ENCODE measurements at places on chromosomes 2 and 18.

DNA sequence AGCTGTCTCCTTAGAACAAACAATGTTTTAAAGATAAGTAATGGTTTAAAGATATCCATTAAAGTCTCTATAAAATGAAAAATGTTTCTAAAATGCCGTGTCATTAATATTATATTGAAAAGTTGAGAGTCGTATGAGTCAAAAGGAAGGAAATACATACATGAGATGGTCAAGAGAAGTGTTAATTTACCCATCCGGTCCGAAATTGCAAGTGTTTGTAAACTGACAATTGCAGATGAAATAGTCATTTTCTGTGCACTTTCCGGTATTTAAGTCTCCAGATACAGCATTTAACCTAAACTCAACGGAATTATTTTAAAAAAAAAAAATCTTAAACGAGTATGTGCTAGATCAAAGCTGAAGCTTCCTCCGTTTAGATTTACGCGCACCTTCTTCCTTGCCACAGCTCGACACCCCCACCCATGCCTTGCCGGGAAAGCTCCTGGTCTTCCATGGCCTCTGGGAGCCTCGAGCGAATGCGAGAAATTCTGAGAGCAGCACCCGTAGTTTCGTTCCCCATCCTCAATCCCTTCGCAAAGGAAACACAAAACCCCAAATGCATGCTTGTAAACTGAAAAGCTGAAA, 1.8 kb downstream of the DSC3 start:
- no peak for DNase-seq

DNA sequence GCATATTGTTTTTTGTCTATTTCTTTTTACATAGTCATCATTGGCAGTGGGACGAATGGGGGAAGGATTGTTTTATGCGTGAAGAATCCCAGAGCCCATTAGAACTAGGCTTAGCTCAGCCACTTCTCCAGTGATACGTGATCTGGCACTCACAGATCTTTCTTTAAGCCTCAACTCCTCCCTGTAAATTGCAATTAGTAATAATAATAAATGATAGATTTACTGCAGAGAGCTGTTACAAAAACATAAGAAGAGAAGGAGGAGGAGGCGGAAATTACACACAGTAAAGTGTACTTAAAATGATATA, 629.3 kb downstream of the NRXN1 start:
- no peak for DNase-seq

DNA sequence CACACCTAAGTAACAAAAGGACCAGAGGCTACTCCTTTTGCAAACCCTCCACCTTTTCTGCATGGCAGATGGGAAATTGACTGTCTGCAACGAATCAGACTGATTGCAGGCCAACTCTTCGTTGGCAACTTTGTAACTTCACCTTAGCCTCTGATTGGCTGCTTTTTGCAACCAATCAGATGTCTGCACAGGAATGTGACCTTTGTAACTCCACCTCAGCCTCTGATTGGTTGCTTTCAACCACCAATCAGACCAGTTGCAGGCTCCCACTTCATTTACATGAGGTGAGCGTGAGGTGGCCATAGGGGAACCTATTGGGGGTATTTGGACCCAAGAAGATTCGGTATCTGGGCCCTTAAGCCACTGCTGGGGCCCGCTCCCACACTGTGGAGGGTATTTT, 209.0 kb downstream of the EN1 start:
- no peak for DNase-seq

GRCh38 chr2:11155381-11156035, at the start of gene SLC66A3:
TSS of gene SLC66A3 (plus strand) at chr2:11155467. CDS start at chr2:11155547, 80 bp downstream.
- DNase-seq = peak; percentile 87

- no peak for DNase-seq
Measured at GRCh38 chr18:62877411-62878221, 162.3 kb downstream of the PHLPP1 start.

- no peak for DNase-seq
Measured at GRCh38 chr2:148666555-148666954, 22.0 kb downstream of the EPC2 start.

DNA sequence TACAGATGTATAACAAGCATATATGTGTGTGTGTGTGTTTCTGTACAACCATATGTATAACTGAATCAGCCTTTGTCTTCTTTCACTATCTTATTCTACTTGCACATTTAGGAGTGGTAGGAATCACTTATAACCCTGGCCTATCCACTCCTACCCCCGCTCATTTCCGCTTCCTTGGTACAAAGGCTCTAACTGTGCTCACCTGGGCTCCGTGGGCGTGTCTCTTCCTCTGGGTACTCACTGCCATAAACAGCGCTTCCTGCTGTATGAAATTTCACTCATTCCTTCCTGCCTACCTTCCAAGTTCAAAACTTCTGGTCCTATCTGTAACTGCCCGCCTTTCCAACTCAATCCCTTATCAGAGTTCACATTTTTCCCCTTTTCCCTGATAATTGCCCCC, 815.5 kb downstream of the EPHA4 start:
- DNase-seq = no peak

DNA sequence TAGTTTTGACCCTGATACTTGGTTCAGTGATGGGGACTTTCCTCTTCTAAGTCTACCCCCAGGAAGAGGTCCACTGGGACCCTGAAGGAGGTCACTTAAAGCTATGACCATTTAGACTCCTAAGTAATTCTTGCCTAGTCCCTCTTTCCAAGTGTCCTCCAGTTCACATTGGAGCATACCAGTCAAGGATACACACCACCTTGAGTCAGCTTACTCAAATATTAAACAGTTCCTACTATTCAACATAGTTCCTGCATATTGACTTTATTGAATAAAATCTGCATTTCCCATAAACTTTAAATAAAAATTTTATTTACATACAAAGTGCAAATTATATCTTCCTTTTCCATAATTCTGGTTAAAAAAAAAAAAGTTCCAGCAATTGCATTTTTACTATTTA, 36.3 kb downstream of the SLC5A7 start:
- no peak for DNase-seq

GRCh38 chr2:236124182-236124893, 43.8 kb downstream of the GBX2 start:
- DNase-seq = no peak

GRCh38 chr2:85042330-85042729, 71.4 kb downstream of the KCMF1 start:
- no peak for DNase-seq

- no peak for DNase-seq
Measured at GRCh38 chr2:165877565-165878550, 75.7 kb downstream of the TTC21B start.

DNA sequence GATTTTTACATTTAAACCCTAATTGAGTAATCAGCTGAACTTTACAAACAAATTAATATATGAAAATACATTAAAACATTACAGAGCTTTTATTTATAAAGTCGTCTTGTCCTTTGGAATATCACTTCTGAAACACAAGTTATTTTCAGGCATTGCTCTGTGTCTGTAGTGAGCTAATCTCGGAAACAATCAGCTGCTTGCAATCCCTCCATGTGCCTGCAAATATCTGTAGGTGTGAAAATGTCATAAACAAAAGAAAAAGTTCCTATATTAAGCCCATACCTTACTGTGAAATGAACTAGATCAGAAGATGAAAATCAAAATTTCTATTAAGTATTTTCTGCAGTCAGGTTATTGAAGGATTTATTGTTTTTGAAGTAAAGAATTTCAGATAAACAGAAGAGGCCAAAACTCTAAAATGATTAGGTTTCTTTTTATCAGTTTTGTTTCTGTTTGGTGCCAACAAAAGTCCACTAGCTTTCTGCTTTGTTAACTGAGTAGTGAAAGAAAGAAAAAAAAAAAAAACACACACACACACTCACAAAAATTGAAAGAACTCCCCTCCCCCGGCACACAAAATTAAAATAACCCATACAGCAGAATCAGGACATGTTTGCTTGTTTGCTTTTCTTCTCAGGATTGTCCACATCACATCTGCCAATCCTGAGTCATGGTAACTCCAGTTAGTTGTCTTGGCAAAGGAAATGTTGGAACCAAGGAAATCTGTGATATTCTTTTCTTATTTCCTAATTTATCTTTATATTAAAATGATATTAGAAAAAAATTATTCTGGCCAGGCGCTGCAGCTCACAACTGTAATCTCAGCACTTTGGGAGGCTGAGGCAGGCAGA, 627.0 kb upstream of the SLC39A10 start:
- DNase-seq = no peak

GRCh38 chr2:152584301-152584700, 133.0 kb downstream of the PRPF40A start:
- DNase-seq = no peak

DNA sequence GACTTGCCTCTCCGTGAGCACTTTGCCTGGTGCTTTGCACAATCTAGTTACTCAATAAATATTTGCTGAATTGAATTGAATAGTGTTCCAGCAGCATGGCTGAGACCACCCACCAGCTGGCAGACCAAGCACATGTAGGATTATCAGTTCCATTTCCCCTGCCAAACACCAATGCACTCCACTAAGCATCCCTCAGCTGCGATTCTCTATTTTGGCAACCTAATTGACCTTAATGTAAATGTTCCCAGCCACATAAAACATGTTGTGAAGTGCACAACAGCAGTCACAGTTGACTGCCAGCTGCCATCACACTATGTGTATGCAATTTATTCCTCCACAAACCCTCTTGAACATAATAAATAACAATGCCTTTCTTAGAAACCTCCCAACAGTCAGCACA, 1879.4 kb upstream of the PIK3C3 start:
- DNase-seq = no peak

- no peak for DNase-seq
Measured at GRCh38 chr2:196338440-196338839, 167.1 kb upstream of the STK17B start.

GRCh38 chr2:46815121-46815802, 100.3 kb downstream of the MCFD2 start:
- DNase-seq = no peak

GRCh38 chr2:241122376-241123002, 20.4 kb upstream of the MTERF4 start:
- DNase-seq = no peak

- DNase-seq = no peak
Measured at GRCh38 chr18:41128126-41128525, 826.9 kb upstream of the PIK3C3 start.

GRCh38 chr2:158610059-158610458, 153.3 kb downstream of the PKP4 start:
- DNase-seq = no peak

- DNase-seq = no peak
Measured at GRCh38 chr2:167237478-167237877, 349.2 kb downstream of the XIRP2 start.

- DNase-seq = no peak
Measured at GRCh38 chr2:42996528-42996927, 204.1 kb upstream of the HAAO start.

DNA sequence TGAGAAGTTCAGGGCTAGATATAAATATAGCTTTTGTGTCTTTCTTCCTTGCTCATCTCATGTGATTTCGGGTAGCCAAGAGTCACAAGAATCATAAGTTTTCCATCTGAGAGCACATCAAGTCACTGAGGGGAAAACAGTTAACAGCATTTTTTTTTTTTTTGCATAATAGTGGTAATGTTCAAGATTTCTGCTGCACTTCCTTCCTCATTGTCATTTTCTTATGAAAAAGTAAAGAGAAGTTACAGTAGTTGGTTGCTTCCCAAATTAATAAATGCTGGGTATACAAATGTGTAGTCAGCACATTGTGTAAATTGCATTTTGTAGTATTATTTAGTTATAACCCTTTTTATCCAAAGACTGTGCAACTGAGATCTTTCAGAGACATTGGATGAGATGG, 93.6 kb downstream of the ZEB2 start:
- DNase-seq = no peak

DNA sequence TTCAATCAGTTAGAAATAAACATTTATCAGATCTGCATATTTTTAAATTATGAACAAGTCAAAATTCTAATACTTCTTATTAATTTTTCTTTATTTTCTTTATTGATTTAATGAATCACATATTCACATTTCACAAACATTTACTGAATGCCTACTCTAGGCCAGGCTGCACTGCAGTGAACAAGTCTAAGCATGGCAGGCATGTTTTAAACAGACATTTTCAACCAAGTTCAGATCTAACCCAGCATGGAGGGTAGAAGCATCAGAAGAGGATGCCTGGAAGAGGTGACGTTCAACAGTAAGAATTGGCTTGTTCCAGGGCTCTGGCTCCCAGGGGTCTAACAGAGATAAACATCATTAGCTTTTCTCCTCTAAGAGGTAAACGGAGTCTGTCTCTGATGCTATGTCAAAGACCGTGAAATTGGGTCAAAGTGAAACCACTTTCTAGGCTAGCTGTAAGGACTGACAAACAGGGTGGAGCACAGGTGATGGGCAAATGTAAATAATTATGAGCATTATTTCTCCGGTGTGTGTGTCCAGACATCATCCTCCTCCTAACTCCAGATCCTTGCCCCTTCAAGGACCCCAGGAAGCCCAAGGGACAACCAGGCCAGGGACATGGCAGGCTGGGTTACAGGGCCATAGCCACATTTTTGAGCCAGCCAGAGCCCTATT, 50.6 kb downstream of the UNC50 start:
- DNase-seq = no peak

DNA sequence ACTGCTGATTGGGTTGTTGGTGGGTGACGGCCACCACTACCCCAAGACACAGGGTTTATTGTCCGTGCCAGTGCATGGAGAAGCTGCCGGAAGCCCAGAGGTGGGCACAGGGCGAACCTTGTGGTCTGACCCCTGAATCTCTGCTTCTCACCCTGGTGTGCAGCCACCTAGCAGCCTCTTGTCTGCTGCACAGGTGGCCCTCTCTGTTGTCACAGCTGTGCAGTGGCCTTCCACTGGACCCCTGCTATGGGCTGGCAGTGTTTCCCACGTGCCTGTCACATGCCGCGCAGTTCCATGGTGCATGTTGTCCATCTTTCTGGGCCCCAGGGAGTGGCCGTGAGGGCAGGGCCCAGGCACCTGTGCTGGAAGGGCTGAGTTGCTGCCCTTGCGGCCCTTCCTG, 15.2 kb downstream of the ATG4B start:
- no peak for DNase-seq

DNA sequence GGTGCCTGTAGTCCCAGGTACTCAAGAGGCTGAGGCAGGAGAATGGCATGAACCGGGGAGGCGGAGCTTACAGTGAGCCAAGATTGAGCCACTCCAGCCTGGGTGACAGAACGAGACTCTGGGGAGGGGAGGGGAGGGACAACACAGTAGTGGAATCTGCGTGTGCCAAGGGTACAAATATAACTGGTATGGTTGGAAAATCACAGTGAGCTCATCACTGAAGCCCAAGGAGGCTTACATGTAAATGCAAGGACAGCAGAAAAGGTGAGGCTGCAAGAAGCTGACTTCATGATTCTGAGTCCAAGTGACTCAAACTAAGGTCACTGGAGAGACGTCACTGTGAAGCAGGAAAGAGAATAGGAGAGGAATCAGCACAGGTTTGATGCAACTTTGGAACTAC, 9.2 kb downstream of the SEPTIN10 start:
- no peak for DNase-seq

GRCh38 chr2:216830346-216830745, 29.5 kb downstream of the TNP1 start:
- no peak for DNase-seq

DNA sequence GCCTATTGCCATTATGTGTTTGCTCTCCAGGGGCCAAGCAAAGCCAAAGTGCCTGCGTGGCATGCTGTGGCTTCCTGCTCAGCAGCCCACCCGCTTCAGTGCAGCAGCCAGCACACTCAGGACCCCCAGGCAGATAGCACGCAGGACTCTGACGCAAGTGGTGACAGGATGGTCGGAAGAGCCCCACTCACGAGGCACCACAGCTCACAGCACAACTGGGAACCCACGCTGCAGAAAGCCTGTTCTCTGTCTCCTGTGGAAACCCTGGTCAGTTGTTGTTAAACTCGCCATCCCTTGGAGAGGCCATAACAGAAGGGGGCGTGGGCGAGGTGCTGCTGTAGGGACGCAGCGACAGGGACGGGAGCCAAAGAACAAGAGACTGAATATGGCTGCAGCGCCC, 76.4 kb downstream of the HDAC4 start:
- no peak for DNase-seq

- DNase-seq = no peak
Measured at GRCh38 chr2:169184074-169184473, 114.7 kb downstream of the DHRS9 start.

Measured in HT-29 (cell line).